A549 treated with ZK216348 at 1 μM for 4 hours (cell line): ENCODE measurements at places on chromosomes 16 and 17. TPM values are rescaled to one million over a fixed set of nuclear protein-coding genes. Genes with fewer than 3 reads are reported as not detected.

ANKFN1 gene
- not detected in 5 replicates for total RNA-seq

EXOC7 gene
- 54.8 to 70.2 TPM (median 67.2 TPM) in 5 replicates for total RNA-seq

BAIAP3 gene
- total RNA-seq, result 0.65 to 1.8 TPM (median 1.3 TPM) in 5 replicates

DNAH9 gene
- not detected in 5 replicates for total RNA-seq

NUPR1 gene
- 11.9 to 21.8 TPM (median 15.3 TPM) in 5 replicates for total RNA-seq

FOXO3B gene
- 1.6 to 4.7 TPM (median 3.9 TPM) in 5 replicates for total RNA-seq

PGAP6 gene
- total RNA-seq, result 20.4 to 41.0 TPM (median 36.6 TPM) in 5 replicates

TMEM100 gene
- not detected in 5 replicates for total RNA-seq
